ENCODE measurements at places on chromosomes 12 and 14.

GRCh38 chr12:24899503-24900075 is 49.3 kb downstream of the BCAT1 start:
- no peak for DNase-seq

DNA sequence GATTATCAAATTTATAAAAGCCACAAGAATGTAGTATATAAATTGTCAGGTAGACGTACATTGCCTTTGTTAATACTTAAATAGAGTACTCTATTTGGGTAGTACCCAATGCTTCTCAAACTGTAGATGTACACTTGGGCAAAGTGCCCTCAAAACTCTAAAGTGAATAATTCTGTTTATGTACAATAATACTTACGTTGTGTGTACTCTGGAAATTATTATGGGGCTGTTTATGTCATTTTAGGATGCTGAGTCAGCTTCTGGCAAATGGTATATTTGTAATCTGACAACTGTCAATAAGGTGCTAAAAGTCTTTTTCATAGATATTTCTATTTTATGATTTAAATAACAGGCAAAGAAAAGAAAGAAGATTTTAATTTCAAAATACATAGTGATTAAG is 102.4 kb downstream of the CCDC91 start:
- no peak for DNase-seq

GRCh38 chr12:59068436-59068835 is 148.1 kb upstream of the LRIG3 start:
- no peak for DNase-seq

DNA sequence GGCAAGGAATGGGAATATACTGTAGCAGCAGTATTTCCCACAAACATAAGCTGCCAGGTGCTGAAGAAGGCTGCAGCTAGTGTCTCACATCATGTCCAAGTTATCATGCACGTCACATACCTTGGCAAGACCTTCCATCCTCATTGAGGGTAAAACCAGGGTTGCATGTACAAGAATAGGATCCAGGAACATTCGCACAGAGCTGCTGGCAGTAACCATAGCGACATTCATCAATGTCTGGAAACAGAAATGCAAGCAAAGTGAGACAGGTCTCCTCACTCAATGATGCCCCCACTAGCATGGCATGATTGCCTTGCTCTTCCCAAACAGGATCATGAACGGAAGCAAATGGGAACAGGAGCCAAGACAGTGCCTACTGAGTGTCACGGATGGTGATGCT is 23.8 kb upstream of the TC2N start:
- no peak for DNase-seq

GRCh38 chr14:31261859-31262731 is 54.5 kb upstream of the HECTD1 start:
- DNase-seq, result no peak

GRCh38 chr12:52969166-52969795 is 20.4 kb downstream of the KRT18 start:
- no peak for DNase-seq

DNA sequence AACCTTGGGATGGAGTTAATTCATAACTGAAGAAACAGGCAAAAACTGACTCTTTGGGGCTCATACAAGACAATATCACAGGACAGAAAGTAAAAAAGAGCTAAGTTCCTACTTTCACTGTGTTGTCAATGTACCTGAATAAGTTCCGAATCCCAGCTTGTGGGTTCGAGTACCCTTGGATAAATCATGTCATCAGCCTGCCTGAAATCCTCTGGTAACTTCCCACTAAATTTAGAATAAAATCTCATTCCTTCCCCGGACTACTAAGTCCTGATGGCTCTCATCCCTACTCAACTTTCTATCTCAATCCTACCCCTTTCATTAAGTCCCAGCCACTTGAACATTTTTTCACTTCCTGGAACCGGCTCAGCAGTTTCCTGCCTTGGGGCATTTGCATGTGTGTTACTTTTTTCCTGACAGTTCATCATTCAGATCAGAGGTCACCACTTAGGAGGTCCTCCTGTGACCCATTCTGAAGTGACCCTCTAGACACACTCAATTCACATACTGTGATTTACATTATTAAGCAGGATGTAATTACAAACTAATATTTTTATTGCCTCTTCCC is 12.7 kb downstream of the ERP29 start:
- DNase-seq, result no peak

DNA sequence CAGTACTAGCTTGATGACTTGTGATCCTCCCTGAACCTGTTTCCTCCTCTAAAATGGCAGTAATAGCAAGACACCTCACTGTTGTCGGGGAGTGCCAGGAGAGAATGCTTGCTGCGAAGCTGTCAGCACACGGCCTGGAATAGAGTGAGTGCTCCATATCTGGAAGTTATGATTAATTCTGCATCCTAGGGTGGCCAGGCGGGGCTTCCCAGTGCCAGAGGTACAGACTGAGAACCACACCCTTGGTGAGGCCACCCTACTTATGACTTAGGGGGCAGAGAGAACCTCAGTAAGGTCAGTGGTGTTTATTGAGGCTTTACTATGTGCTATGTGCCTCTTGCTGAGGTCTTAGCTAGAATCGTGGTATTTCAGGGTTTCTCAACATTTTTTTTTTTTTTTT is 20.1 kb downstream of the MORN3 start:
- no peak for DNase-seq

GRCh38 chr14:54109521-54110120 is 153.0 kb upstream of the BMP4 start:
- no peak for DNase-seq

DNA sequence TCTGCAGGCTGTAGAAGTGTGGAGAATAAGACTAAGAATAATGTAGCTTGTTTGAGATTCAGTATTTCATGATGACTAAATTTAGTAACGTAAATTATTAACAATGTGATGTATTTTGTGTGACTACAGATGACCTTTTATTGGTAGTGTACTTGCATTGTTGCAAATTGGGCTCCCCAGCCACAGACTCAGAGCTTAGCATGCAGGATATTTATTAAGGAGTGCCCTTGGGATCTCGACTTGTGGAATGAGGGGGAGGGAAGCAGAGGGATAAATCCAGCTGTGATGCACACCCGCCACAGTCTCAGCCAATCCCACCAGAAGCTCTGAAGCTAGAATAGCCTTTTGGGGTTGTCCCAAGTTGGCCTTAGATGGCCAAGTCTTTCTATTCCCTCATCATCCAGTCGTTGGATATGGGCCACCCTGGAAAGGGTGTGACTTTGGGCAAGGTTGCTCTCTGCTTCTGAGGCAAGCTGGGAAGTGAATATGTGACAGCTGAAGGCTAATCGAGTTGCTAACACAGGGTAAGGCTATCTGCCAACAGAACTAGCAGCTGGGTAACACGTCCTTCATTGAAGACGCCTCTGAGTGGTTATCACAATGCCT is 42.1 kb upstream of the USP44 start:
- no peak for DNase-seq
